ENCODE measurements at places on chromosomes 11 and 22. TPM values are rescaled to one million over a fixed set of nuclear protein-coding genes. Genes with fewer than 3 reads are reported as not detected.

The KRTAP5-7 gene
- total RNA-seq = not detected

The MIOX gene
- 1.4 TPM for total RNA-seq

The OR51E2 gene
- not detected for total RNA-seq

The CRYBA4 gene
- total RNA-seq = 0.52 TPM

The PRR5L gene
- 4.1 TPM for total RNA-seq

The LDHAL6A gene
- total RNA-seq = not detected

The NEFH gene
- 5.8 TPM for total RNA-seq

The DDIAS gene
- total RNA-seq = 18.6 TPM

The GUCY1A2 gene
- 0.55 TPM for total RNA-seq

The FGF4 gene
- 0.59 TPM for total RNA-seq

The FBLN1 gene
- 137 TPM for total RNA-seq

The ACO2 gene
- 66.6 TPM for total RNA-seq

The SEC14L2 gene
- 8.5 TPM for total RNA-seq

The FAM83F gene
- total RNA-seq = 19.6 TPM

The CSTF3 gene
- 41.5 TPM for total RNA-seq

The OR8U1 gene
- total RNA-seq = not detected

The HOATZ gene
- not detected for total RNA-seq

Data from H9 (cell line).